ENCODE measurements at places on chromosomes 1 and 21.

GRCh38 chr1:2948751-2949680 lies 72.3 kb upstream of the ACTRT2 start:
- no peak for DNase-seq

GRCh38 chr1:77990629-77991204 lies 11.8 kb upstream of the FUBP1 start:
- DNase-seq, result no peak

DNA sequence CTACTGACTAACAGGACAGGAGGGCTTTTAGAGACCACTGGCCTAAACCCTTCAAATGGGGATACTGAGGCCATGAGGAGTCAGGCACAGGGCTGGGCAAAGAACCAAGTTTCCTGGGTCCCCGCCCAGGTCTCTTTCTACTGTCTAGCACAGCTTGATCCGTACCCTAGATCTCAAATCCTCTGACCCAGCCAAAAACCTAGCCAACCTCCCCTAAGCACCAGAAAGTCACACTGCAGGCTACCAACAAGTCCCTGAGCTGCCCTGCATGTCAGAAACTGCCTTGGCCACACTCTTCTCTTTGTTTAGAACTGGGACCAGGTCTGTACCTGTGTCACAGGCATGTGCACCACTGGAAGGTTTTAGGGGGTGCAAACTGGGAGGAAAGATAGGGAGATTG lies 33.6 kb downstream of the AHDC1 start:
- DNase-seq, result no peak

- no peak for DNase-seq
Measured at GRCh38 chr1:9004031-9004699, 22.1 kb downstream of the SLC2A7 start.

GRCh38 chr1:6445062-6445763 lies 20.6 kb downstream of the ESPN start:
- no peak for DNase-seq

GRCh38 chr1:205715628-205716027 lies 34.4 kb downstream of the NUCKS1 start:
- DNase-seq, result no peak

DNA sequence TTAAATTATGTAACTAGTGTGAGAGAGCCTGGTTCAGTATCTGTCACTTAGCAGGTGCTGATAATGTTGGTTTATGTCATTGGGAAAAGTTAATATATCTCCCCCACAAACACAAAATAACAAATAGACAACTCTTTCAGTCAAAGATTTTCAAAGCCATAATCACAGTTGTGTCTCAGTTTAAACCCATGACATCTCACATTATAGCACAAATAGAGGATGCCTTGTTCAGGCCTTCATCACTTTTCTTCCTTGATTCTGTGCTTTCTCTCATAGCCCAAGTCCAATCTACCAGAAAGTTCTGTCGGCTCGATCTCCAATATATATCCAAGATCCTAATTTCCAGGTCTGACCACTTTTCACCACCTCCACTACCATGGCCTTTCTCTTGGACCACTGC lies 6.2 kb upstream of the EPS15 start:
- no peak for DNase-seq

GRCh38 chr1:47745715-47746609 lies 251.2 kb downstream of the TRABD2B start:
- DNase-seq, result no peak

- no peak for DNase-seq
Measured at GRCh38 chr21:33949516-33950430, 34.2 kb upstream of the ATP5PO start.

- no peak for DNase-seq
Measured at GRCh38 chr1:66685670-66686069, 66.6 kb upstream of the DYNLT5 start.

- DNase-seq, result no peak
Measured at GRCh38 chr1:158045639-158046038, 52.2 kb downstream of the KIRREL1 start.

GRCh38 chr1:241229711-241230110 lies 127.3 kb downstream of the RGS7 start:
- no peak for DNase-seq

DNA sequence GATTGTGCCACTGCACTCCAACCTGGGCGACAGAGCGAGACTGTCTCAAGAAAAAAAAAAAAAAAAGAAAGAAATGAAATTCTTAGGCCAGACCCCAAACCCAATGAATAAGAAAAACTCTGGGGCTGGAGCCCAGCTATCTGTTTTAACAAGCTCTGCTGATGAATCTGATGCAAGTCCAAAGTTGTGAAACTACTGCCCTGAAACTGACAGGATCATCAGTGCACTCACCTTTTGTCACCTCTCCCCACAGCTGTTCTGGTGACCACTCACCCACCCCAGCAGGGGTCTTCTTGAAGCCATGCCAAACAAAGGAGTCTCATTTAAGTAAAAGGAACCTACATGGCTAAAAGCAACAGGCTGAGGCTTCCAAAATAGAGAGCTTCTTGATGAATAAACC lies 8.4 kb downstream of the PABPC4 start:
- no peak for DNase-seq

- no peak for DNase-seq
Measured at GRCh38 chr1:169906938-169907337, 13.2 kb upstream of the SCYL3 start.

- DNase-seq, result no peak
Measured at GRCh38 chr1:97806996-97807520, 113.8 kb downstream of the DPYD start.

DNA sequence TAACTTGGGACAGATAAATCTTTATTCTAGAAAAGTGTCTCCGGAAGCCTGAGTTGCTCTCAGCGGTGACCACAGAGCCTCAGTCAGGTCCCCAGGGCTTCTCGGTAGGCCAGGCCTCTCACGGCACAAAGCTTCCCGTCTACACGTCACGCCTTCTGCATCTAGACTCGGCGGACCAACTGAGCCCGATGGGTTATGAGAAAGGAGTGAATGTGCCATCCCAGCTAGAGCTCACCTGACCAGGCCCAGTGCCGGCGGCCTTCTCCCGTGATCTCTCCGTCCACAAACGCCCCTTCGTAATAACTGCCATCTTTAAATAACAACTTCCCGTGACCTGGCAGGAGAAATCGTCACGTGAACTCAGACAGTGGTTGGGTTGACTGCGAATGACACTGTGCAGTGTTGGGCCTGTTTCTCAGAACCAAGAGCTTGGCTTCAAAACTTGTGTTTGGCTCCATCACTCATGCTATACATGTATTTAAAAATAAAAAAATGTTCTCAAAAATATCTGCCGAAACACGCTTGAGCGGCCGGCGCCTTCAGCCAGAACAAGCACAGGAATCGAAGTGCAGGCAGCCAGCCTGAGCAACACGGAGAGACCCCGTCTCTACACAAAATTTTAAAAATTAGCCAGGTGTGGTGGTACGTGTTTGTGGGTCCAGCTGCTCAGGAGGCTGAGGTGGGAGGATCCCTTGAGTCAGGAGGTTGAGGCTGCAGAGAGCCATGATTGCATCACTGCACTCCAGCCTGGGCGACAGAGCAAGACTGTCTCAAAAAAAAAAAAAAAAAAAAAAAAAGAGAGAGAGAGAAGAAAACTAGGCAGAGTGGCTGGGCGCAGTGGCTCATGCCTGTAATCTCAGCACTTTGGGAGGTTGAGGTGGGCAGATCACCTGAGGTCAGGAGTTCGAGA lies 3.1 kb downstream of the MORN1 start:
- DNase-seq, result no peak

- no peak for DNase-seq
Measured at GRCh38 chr1:31855038-31855845, 39.4 kb upstream of the SPOCD1 start.

DNA sequence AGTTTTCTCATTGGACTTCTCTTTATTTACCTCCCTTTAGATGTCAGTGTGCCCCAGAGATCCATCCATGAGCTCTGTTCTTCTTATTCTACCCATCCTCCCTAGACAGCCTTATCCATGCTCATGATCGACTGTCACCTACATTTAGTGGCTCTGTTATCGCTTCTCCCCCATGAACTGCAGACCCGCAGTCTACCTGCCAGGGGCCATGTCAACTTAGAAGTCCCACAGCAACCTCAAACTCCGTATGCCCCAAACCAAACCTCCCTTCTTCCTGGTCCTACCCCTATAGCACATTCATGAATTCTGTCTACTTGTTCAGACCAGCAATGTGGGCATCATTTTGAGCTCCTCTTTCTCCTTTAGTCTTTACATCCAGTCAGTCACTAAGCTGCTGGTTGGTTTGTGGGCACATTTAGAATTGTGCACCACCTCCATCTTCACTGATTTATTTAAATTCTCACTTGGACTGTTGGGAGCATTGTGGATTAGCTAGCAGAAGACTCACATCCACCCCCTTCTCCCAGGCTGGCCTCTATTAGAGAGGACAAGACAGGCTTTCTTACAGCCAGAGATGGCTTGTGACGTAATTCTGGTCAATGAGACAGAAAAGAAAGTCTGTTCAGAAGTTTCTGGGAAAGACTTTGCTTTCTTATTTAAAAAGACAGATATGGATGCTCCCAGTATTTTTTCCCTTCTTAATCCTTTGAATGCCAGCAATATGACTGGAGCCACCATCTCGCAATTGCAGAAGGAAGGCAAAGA lies 19.1 kb downstream of the C1orf116 start:
- DNase-seq, result no peak

- no peak for DNase-seq
Measured at GRCh38 chr21:15928686-15929425, 199.1 kb downstream of the USP25 start.

All from cortex of kidney (tissue), 1 donor.